ENCODE measurements at places on chromosomes 1 and 21.
A peak's percentile ranks its signal among the peaks of the same experiment; 100 is the strongest.

DNA sequence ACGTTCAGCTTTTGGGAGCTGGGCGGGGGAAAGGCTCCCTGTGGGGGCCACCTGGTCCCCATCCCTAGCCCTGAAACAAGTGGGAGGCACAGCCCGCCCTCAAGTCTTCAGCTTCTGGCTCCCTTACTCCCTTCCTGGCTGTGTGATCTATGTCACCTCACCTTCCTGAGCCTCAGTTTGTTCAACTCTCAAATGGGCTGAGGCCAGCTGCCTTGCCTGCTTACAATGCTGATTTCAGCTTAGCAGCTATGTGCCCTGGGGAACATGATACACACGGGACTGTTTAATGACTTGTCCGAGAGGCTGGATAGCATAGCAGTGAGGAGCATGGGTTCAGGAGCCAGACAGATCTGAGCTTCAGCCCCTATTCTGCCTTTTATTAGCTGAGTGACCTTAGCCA lies 19.3 kb downstream of the GRHL3 start:
- DNase-seq, result no peak

DNA sequence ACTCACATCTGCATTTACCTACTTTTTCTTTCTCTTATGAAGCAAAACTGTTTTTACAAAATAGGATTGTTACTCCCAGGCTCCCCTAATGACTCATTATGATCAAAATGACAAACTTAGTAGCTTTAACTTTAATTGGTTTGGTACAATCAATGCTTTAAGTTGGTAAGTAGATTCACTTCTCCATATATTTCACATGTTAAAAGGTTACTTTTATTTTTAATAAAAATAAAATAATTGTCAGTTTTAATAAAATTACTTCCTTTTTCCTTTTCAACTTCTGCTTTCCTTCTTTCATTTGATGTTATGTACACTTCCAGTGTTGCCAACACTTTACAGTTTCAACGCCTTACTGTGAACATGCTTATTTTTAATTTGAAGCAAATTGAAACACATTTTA lies 477.6 kb downstream of the SETD4 start:
- DNase-seq, result no peak

GRCh38 chr1:23748016-23748415 lies 4.7 kb downstream of the ELOA start:
- DNase-seq, result no peak

DNA sequence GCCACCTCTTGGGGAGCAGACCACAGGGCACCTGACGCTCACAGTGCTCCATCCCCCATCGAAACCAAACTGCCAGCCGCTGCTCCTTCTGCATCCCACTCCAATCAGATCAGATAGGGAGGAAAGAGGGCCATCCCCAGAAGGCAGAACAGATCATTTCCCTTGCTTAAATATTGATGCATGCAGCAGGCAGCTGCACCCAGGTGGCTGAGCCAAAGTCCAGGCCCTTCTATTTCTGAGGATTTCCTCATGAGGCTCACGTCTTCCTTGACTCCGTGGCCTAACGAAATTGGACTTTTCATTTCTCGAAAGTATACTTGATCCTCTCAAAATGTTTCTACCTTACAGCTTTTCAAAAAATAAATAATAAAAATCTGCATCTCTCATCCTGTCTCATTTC lies 239.2 kb downstream of the ATG4C start:
- DNase-seq, result no peak

- DNase-seq, result no peak
Observed at GRCh38 chr1:93028542-93028941, 50.5 kb upstream of the MTF2 start.

DNA sequence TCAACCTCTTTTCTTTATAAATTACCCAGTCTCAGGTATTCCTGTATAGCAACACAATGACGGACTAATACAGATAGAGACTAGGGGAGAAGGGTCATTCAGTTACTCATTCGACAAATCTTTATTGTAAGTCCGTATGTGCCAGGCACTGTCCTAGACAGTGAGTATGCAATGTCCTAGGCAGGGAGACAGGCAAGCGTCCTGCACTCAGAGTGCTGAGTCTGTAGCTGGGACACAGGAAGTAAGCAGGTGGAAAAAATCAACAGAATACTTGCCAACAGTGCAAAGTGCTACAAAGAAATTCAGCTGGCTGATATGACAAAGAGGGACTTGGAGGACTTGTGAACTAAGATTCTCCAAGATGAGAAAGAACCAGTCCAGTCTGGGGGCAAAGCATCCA lies 92.2 kb upstream of the ZBTB40 start:
- DNase-seq, result no peak

DNA sequence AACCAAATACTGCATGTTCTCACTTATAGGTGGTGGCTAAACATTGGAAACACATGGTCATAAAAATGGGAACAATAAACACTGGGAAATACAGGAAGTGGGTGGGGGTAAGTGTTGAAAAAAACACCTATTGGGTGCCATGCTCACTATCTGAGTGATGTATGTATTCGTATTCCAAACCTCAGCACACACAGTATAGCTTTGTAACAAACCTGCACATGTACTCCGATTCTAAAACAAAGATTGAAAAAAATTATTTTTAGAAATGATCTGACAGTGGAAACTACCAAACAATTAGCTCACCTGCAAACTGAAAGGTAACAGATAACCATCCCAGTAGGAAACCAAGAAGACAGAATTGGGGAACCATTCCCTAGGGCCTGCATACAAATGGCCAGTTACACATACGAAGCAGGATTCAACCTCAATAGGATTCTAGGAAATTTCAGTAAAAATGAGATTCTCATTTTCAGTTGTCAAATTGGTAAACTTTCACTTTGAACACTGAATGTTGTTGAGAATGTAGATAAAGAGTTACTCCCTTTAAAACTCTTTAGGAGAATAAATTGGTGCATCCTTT lies 88.1 kb upstream of the LRRC8D start:
- DNase-seq, result no peak

DNA sequence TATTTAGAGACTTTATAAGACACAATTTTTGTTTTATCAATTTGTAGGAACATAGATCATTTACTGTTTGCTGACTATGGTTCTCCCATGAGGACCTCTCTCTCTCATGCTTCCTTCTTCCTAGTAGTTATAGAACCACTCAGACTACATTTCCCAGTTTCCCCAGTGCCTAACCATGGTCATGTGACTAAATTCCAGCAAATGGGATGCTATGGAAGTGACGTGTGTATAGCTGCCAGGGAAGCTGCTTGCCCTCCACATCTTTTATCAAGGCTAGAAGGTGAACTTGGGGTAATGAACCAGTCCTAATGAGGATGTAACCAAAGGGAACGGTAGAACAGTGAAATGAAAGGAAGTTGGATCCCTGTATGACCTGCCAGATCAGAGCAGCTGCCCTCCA lies 184.0 kb downstream of the MIS18A start:
- peak; percentile 40 for DNase-seq

DNA sequence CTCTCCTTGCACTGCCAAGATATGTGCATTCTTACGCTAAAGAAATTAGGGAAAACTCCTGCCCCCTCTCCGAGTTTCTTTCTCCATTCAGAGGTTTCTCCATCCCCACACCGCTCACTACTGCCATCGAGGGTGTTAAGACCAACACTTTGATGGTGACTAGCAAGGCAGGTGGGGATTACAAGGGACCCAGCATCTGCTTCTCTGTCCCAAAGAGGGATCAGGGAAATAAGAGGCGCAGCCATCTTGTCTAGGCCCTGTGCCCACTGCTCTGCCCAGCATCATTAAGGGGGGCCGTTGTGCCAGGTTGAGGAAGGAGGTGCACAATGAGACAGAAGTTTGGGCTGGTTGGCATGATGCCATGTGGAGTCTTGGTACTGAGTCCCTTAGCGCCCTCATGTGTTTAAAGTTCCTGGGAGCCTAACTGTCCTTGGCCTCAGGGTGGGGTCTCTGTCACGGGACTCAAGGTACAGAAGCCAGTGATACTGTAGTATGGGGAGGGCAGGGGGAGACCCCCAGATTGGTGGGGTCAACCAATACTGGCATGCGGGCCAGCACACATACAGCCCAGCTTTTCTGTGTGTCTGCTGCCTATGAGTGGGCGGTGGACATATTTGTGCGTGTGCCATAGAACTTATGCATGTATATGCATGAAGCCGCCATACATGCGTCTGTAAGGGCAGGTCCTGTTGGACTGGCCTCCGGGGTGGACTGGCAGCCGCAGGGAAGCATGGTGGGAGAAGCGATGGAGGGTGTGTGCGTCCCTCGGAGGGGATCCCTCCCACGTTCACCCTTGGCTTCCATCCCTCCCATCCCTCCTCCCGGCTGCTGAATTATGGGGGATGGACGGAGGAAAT lies 5.5 kb downstream of the EFNA3 start:
- peak; percentile 26 for DNase-seq

DNA sequence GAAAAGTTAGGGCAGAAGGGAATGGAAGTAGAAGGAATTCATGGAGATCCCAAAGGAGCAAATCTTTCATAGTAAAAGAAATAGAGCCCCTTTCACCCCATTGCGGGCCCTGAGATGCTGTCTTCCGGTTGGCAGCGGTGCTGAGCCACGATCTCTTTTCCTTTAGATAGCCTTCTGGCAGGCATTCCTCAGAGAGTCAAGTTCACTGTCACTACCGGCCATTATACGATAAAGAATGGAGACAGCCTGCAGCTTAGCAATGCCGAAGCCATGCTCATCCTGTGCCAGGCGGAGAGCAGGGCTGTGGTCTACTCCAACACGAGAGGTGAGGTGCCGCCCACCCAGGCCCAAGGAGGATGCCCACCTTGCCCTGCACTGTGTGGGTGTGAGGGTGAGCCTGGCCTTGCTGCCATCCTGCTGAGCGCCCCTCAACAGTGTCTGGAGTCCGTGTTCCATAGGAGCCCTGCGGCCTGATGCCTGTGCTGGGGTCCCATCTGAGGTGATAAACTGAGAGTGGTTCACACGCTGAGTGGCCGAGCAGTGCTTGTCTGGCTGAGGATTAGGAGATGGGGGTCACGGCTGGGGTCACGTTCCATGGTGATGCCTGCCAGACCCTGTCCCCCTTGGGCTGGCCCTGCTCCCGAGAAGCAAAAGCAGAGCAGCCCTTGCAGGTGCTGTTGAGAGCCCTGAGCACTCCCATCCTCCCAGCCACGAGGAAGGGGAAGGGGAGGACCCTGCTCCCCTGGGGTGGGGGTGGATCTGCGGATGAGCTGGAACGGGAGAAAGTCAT lies 20.4 kb upstream of the PWP2 start:
- no peak for DNase-seq

DNA sequence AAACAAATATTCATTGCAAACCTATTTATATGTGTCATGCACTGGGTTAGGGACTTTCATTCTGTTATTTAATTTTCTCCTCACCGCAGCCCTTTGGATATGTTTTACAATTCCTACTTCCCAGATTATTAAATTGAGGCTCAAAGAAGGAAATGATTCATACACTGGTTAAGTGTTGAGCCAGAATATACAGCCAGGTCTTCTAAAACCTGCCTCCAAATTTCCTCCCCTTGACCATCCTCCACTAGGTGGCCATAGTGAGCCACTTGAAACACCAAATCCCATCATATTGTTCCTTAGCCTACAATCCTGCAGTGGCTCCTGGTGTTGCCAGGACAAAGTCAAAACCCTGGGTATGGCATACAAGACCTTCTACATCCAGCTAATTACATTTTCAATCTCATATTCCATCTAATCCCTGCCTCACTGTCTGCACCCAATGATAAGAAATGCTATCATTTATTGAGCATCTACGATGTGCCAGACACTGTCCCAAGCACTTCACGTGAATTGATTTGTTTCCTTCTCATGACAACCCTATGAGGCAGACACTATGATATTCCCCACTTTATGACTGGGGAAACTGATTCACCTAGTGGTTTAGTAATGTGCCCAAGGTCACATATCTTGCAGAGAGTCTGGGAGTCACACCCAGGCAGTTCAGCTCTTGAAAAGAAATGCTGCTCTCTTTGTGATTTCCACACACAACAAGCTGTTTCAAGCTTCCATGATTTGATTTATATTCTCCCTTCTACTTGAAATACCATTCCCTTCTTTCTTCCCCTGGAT lies 23.6 kb upstream of the KIRREL1 start:
- peak; percentile 82 for DNase-seq

DNA sequence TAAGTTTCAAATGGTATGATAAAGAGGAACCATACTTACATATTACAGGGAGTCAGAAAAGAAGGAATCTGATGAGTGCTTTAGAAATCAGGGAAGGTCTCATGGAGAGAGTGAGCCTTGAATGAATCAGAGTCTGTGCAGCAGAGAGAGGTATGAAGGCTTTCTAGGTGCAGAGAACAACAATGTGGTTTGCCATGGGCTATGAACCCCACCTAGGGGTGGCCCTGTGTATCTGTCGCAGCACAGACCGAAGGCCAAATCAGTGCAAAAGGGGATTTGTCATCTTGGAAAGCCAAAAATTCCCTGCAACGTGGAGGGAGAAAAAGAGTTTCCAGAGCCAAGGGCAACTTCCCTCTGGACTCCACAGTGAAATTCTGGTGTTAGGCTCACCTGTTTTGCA lies 3.5 kb downstream of the PAPPA2 start:
- DNase-seq, result no peak

DNA sequence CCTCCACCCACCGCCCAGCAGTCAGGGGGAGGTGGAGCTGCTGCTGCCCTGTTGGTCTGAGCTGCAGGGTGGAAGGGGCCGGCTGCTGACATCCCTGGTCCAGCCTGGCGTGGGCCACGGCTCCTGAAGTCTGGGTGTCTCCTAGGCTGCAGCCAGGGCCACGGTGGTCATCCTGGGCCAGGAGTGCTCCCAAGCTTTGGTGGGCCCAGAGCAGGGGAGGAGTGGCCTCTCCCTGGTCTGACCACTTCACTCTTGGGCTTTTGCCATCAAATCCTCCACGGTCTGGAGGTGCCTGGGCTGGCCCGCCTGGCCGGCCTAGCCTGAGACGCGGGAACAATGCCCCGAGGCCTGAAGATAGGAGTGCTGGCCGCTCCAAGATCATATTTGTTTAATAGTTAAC lies 5.8 kb downstream of the PRDM16 start:
- no peak for DNase-seq

DNA sequence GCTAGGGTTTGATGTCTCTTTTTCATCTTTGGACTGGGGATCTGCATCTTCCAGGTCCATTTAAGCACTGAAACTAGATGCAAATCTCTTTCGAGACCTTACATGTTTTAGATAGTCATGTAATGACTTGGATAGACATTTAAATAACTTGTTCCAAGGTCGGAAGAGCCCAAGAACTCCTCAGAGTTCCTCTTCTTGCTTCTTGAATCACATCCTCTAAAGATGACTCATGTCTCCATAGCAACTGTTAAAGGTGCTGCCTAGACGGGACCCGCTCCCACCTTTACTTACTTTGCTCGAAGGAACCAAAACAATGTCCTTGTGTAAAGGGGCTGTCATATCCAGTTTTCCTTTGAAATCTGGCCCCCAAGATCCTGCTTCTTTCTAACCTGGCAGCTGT lies 130.0 kb downstream of the EDEM3 start:
- no peak for DNase-seq

Data from AG10803 (cell line).